ENCODE measurements at places on chromosomes 3 and 15.

DNA sequence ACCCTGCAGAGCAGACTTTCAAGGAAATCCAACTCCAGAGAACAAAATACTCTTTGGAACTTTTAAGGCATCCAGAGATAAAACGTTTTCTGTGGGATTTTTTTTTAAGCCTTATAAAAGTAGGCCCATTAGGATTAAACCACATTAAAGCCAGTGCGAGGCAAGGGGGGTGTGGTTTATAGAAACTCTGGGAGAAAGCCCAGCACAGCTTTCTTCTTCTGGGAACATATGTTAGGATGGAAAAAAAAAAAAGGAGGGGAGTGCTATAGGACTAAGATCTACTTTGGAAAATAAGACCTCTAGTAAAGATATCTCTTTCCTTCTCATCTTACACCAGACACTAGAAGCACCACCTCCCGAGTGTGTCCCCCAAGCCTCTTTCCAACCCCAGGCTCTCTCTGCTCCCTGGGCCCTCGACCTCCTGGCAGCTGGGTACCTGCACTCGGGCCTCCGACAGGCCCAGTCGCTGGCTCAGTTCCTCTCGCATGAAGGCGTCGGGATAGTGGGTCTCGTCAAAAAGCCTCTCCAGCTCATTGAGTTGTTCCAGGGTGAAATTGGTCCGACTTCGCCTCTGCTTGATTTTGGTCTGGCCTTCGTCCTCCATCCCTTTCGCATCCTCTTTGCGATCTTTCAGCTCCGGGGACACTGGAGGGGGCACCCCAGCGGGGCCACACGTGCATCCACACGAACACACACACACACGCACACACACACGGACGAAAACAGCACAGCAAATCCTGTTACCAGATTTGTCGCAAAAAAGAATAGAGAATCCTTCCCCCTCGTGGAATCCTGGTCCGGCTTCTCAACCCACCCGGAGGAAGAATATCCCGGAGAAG is 3.8 kb downstream of the SHOX2 start:
- peak; percentile 46 for DNase-seq

DNA sequence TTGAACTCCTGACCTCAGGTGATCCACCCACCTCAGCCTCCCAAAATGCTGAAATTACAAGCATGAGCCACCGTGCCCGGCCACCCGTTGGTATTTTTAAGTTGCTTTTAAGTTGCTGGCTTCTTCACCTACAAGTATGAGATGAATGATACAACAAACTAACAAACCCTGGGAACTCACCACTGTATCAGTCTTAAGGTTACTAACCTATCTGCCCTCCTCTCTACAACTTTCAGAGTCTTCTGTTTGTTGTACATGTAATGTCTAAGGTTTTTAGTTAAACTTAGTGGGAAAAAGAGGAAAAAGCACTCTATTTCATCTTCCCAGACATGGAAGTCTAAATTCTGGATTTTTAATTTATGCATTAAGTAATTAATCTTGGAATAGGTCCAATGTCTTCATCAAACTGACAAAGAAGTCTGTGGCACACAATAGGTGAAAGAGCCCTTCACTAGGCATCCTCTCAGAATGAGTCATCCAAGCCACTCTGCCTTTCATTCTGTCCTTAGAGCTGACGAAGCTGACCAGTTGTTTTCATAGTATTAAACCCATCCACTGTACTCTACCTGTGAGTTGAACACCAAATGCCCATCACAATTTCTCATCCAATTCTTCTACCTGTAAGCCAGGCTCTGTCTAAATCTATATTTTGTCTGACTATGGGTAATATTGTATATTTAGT is 936.1 kb downstream of the TUSC7 start:
- DNase-seq = no peak

DNA sequence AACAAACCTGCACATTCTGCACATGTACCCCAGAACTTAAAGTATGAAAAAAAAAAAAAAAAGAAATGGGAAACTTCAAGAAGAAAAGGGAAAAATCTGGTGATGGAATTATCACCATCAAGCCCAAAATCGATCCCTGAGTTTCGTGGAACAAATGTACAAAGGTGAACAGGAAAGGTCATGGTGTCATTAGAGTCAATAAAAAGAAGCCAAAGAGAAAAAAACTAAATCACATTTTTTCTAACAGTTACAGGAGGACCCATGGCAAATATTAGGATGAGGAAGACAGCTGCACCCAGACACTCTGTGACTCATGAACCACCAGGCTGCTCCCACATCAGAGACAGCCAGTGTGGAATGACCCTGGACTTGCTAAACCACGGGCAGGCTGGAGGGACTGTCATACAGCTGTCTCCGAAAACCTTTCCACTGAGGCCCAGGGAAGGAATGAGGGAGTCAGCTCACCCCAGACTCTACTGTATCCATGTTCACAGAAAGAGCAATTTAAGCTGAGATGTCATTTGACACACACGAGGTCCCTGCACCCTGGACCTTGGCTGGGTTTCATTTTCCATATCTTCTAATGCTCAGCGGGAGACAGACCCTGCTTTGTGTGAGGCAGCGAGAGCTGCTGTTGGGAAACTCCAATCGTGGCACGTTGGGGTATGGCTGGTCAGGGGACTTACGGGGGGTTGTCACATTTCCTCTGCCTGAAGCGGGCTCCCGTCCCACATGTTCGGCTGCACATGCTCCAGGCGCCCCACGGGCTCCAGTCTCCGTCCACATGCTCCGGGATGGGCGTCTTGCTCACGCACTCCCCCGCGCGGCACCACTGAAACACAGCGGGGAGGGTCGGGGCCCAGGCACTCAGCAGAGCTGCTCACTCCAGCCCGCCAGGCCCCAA is 210.2 kb downstream of the ADAMTS17 start:
- peak; percentile 64 for DNase-seq

GRCh38 chr3:76724706-76725105 is 315.2 kb upstream of the ROBO2 start:
- peak; percentile 23 for DNase-seq

DNA sequence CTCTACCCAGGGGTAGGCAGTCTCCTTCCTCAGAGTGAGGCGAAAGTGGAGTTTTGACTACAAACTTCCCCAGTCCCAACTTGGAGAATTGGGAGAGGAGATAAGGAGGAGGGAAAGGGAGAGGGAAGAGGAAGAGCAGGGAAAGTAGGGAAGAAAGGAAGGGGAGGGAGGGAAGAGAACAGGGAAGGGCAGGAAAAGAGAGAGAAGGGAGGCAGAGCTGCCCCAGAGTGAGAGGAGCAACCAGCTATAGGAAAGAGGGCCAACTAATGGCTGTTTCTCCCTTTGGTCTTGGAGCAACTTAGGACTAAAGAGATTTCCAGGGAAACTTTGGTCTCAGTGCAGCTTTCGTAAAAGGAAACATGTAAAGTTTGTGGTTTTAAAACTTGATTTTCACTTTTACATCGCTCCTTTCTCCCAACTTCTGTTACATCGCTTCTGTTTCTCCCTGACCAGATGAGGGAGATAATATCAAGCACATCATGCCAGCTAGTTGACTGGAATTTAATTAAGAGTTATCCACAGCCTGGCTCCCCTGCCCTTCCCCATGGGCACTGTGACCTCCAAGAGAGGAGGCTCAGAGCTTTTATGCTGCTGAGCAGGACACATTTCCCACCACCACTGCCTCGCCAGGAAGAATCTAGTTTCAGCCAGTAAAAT is 1.4 kb downstream of the CA12 start:
- DNase-seq = no peak

GRCh38 chr3:197874064-197874463 is 75.9 kb upstream of the RPL35A start:
- DNase-seq = no peak

DNA sequence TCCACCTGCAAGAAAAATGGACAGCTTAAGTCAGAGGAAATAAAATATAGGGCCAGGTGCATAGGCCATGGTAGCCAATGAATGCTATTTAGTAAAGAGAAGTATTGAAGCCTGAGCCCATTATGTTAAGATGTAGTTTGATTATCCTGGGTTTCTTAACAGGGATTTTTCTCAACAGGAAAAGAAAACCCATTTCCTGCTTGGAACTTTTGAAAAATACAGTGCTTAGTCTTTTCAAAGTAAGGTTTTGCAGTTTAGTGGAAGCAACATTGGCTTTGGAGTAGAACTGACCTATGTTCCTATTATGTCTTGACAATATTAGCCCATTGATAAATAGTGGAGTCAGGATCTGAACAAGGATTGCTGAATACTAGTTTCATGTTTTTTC is 259.5 kb upstream of the TGFBR2 start:
- DNase-seq = no peak

DNA sequence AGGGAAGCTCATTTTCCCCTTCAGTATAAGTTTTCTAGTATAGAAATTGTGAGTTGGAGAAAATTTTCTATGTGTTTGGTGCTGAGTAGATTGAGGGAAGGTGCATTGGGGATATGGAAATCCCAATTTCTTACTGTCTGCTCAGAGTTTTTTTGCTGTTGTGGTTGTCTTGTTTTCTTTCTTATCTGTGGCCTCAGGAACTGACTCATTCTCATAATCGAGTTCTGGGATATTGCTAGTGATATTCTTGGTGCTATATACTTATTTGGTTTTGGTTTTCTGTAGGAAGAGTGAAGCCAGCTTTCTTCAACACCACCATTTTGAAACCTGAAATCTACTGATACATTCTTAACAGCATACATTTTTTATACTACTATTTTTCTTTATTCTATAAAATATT is 869.2 kb downstream of the DIPK2A start:
- no peak for DNase-seq

GRCh38 chr15:42502477-42502876 is 7.0 kb downstream of the SNAP23 start:
- DNase-seq = no peak

DNA sequence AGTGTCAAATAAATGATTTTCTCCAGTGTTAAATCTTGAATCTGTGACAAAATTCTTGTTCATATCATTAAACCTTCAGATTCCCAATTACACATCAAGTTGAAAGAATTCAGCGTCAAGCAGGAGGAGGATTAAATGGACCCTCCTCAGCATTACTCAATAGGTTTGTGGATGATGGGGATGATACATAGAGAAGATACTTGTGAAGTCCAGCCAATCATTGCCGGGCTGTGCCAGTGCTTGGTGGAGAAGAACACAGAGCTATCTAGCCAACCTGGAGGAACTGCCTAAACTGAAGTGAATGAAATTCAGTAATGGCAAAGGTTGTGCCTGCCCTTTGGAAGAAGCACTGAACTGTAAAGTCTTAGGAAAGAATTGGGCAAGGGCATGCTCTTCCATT is 47.0 kb upstream of the PRICKLE2 start:
- no peak for DNase-seq

GRCh38 chr3:30156586-30157498 is 449.6 kb upstream of the TGFBR2 start:
- DNase-seq = no peak

- DNase-seq = peak; percentile 24
Measured at GRCh38 chr3:129616713-129617112, 10.2 kb upstream of the PLXND1 start.

DNA sequence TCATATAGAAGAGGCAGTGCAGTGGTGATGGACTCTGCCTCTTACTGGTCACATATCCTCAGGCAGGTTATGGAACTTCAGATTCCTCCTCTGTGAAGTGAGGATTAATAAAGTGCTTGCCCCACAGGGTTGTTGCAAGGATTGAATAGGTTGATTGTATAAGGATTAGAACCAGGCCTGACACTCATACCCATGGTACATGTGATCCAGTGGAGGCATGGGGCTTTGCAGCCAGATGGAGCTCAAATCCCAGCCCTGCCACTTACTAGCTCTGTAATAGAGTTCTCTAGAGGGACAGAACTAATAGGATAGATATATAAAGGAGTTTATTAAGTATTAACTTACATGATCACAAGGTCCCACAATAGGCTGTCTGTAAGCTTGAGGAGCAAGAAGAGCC is 184.6 kb upstream of the EIF1B start:
- DNase-seq = no peak

DNA sequence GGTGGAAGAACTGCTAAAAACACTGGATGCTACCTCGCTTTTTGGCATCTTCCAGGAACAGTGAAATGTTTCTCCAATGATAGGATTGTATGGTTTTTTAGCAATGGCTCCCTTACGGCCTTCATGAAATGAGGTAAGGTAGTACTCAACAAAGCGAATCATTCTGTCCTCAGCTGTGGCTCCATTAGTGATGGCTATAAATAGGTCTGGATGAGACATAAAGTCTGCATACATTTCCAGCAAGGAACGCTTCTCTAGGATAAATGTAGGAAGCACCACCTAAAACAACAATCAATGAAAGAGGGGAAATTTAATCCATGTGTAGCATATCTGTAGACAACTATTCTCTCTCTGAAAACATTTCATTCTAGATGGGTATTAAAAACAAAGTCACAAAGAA is 32.4 kb upstream of the SNX4 start:
- no peak for DNase-seq

GRCh38 chr3:151964743-151965142 is 91.3 kb downstream of the SUCNR1 start:
- DNase-seq = no peak

DNA sequence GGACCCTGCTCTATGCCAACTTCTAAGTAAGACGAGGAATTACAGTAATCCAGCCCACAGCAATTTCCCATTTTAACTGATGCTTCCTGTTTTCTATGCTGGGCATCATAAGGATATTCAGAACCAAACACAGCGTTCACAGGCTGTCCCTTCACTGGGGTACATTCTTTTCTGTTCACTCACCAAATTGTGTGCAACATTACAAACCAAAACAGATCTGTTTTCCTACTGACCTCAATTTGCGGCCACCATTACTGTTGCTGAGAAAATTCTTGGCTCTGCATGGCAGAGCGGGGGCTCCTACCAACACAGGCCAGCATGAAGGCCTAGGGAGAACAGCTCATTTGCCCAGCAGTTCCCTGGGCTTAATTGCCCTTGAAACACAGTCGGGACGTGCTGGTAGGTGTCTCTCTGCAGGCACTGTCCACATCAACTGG is 76.5 kb downstream of the MYO1E start:
- no peak for DNase-seq

DNA sequence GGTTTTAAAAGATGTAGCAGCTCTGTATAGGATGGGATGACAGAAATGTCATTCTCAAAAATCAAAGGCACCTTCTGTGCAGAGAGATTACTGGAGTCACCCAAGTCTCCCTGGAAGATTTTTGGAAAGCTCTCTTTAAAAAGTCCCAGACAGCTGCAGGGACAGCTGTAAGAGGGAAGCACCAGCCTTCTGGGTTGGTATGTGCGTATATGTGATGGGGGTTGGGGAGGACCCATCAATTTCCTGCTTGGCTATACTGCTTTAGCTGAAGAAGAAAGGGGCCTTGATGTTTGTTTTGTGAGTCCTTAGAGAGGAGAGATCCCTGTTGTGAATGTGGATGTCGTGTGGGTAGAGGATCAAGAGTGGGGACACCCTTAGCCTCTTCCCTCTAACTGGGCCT is 5.4 kb upstream of the SEC11A start:
- DNase-seq = peak; percentile 22

All from femur (tissue), 1 donor.